ENCODE measurements at places on chromosomes 3 and 15.
A peak's percentile ranks its signal among the peaks of the same experiment; 100 is the strongest.

DNA sequence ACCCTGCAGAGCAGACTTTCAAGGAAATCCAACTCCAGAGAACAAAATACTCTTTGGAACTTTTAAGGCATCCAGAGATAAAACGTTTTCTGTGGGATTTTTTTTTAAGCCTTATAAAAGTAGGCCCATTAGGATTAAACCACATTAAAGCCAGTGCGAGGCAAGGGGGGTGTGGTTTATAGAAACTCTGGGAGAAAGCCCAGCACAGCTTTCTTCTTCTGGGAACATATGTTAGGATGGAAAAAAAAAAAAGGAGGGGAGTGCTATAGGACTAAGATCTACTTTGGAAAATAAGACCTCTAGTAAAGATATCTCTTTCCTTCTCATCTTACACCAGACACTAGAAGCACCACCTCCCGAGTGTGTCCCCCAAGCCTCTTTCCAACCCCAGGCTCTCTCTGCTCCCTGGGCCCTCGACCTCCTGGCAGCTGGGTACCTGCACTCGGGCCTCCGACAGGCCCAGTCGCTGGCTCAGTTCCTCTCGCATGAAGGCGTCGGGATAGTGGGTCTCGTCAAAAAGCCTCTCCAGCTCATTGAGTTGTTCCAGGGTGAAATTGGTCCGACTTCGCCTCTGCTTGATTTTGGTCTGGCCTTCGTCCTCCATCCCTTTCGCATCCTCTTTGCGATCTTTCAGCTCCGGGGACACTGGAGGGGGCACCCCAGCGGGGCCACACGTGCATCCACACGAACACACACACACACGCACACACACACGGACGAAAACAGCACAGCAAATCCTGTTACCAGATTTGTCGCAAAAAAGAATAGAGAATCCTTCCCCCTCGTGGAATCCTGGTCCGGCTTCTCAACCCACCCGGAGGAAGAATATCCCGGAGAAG lies 3.8 kb downstream of the SHOX2 start:
- no peak for ATAC-seq

- ATAC-seq, result no peak
These were observed 37.0 kb downstream of the GOLM2 start for GRCh38 chr15:44325568-44325967.

DNA sequence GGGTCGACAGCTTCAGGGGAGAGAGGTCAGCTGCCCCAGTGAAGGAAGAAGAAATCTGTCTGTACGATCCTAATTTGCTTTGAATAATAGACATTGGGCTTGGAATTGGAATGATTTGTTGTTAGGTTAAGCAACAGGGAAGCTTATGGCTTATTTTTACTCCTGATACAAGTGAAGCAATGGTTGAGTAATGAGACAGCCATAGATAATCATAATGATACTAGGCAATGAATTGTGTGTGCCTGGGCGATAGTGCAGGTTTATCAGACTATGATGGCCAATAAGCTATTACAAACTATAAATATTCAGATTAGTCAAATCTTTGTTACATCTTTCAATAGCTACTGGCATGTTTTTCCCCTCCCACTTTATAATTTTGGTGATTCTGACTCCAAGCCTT lies 140.9 kb upstream of the CDIN1 start:
- no peak for ATAC-seq

DNA sequence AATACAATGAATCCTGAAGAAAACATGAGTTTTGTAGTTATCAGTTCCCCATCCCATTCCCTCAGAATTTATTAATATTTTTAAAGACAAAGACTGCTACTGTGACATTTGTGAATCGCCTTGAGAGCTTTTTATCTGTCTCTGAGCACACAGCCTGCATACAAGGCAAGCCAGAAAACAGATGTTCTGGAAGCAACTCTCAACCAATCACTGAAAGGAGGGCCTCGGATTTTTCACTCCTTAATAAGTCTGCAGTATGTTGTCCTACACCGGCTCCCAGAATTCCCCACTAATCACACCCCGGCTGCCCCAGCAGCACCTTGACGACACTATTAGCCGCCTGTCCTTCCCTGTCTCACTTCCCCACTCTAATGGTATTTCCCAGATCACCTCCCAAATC lies 138.5 kb downstream of the ZNF621 start:
- no peak for ATAC-seq

DNA sequence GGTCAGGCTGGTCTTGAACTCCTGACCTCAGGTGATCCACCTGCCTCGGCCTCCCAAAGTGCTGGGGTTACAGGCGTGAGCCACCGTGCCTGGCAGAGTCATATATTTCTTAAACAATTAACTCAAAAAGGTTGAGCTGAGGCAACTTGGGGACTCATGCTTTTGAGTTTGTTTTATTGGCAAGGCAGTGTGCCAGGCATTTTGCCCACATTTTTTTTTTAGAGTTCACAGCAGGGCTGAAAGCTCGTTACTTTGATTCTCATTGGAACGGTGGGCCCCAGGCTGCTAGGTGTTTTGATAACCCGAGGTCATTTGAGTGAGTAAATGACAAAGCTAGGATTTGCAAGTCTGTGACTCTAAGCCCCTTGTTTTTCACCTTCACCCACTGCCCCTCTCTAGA lies 76.2 kb downstream of the CCK start:
- ATAC-seq, result no peak

GRCh38 chr3:72180405-72180804 lies 395.5 kb upstream of the PROK2 start:
- ATAC-seq, result no peak

- no peak for ATAC-seq
These were observed 140.2 kb downstream of the TPRA1 start for GRCh38 chr3:127450331-127450730.

GRCh38 chr3:81080608-81081007 lies 680.8 kb downstream of the GBE1 start:
- ATAC-seq, result no peak

DNA sequence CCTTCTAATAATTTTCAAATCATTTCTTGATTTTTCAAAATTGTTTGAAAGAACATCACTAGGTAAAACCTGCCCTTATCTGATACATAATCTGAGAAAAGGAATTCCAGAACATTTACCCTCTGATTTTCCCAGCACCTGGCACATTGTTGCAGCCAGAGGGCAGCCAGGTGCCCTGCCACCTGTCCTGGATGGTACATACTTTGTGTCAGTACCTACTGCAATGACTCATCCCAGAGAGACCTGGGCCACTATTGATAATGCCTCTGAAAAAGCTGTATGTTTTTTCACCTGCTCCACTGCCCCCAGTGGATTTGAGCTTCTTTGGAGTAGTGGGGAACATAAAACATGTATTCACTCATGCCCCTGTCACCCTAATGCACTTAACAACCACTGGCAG lies 648.9 kb upstream of the GBE1 start:
- ATAC-seq, result no peak

GRCh38 chr15:88022716-88023115 lies 233.8 kb downstream of the NTRK3 start:
- no peak for ATAC-seq

DNA sequence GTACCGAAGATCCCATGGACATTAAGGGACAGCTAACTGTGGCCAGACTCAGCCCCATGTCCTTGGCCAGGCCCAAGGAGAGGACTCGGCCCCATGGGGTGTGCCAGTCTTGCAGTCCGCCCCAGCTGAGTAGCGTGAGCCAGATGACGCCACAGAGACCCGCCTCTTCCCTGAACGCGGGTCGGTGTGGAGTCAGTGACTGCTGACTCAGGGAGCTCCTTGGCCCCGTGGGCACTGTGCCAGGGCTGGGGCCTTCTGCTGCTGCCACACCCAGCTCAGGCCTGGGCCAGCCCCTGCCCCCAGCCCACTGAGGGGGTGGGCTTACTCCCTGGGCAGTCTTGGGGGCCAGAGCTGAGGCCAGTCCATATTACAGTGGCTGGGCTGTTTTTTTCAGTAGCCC lies 52.8 kb downstream of the PLXNA1 start:
- peak; percentile 75 for ATAC-seq

DNA sequence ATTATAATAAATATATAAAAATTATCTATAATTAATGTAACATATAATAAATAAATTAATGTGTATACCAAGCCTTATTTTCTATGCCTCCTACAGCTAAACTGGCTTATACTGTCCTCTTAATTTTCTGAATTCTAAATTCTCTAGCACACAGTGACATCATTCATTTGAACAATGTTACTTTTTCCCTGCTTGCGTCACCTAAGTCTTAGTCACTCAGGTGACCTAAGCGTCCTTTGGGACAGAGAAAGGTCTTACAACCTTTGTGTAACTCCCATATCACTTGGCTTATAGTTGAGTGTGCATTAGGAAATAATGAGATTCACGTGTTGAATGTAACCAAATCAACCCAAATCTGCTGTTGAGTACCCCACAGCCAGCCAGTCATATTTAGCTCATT lies 48.5 kb upstream of the KCNMB2 start:
- ATAC-seq, result no peak

GRCh38 chr3:45790596-45790995 lies 5.7 kb downstream of the SLC6A20 start:
- ATAC-seq, result no peak

DNA sequence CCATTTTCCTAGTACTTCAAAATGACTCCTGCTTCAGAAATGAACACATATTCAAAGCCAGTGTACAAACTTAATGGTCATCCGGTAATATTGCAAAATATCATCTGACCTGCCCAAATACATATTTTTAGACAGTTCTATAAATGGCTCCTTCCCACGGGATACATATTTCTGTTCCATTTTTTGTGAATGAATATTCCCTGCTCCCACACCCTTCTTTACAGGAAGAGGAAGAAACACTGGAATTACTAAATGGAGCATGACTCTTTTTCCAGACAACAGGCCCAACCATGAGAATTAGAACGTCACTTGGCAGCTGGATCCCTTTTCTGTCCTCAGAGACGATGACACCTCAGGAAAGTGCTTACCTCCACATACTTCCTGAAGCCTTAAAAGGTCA lies 38.0 kb upstream of the CBLB start:
- no peak for ATAC-seq

DNA sequence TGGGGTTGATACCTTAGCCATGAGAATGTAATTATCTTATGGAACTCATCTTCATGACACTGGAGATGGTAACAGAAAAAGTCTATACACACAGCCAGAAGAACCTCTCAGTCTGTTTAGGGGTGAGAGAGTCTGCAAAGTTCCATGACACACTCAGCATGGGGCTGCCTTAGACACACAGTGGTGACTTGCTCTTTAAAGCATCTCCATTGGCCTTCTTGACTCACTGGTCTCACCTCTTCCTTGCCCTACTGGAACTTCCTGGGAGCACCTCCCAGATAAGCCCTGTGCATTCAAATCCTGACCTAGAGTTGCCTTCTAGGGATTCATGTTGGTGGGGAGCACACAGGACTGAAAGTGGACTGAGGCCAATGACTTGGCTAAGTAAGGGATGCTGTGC lies 9.3 kb downstream of the MAGI1 start:
- ATAC-seq, result no peak

- no peak for ATAC-seq
These were observed 25.0 kb downstream of the SLC7A14 start for GRCh38 chr3:170560717-170561382.

- ATAC-seq, result no peak
These were observed 74.6 kb upstream of the TSC22D2 start for GRCh38 chr3:150333477-150333876.

DNA sequence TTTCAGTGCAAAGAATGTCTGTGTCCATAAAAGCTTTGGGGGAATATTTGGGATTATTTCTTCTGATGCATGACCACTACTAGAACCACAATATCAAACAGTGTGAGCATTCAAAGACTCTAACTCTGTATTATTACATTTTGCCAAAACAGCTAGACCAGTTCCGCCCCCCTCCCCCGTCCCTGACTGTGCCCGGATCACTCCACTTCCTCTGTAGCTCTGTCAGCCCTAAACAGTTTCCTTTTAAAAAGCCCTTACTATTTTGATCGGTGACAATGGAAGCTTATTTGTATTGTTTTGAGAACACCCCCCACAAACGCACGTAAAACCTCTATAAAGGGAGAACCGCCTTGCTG lies 36.6 kb upstream of the EPHB3 start:
- peak; percentile 51 for ATAC-seq

GRCh38 chr15:90365414-90366055 lies 13.5 kb downstream of the ZNF774 start:
- no peak for ATAC-seq

DNA sequence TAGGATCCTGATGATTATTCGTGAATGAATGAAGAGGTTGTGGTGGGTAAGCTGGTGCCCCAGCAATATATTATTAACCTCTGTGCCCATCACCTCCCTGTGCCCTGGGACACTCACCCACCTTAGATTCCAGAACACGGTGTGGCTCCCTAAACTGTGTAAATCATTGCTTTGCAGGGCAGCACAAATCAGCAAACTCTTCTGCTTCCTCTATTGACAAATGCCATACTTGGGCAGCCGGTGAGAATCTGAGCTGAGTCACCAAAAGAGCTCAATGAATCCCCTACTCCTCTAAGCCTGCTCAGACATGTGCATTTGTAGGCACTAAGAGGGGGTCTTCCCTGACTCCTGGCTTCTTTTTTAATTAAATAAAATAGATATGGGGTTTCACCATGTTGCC lies 15.7 kb downstream of the UQCC5 start:
- no peak for ATAC-seq

DNA sequence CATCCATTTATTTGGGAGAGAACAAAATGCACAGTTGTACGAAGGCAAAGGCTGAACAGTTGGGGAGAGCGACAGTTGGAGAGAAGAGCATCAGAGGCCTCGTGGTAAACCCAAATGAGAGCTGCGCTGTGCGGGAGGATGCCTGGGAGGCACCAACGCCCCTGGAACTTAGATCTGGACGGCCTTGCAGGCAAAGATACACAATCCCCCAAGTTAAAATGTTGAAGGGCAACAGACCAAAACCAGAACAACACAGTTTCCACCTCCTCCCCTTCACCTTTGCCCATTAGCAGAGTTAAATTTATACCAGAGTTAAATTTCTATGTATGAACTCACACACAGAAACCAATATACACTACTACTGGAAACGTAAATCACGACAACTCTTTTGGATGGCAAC lies 339.6 kb downstream of the RORA start:
- no peak for ATAC-seq

DNA sequence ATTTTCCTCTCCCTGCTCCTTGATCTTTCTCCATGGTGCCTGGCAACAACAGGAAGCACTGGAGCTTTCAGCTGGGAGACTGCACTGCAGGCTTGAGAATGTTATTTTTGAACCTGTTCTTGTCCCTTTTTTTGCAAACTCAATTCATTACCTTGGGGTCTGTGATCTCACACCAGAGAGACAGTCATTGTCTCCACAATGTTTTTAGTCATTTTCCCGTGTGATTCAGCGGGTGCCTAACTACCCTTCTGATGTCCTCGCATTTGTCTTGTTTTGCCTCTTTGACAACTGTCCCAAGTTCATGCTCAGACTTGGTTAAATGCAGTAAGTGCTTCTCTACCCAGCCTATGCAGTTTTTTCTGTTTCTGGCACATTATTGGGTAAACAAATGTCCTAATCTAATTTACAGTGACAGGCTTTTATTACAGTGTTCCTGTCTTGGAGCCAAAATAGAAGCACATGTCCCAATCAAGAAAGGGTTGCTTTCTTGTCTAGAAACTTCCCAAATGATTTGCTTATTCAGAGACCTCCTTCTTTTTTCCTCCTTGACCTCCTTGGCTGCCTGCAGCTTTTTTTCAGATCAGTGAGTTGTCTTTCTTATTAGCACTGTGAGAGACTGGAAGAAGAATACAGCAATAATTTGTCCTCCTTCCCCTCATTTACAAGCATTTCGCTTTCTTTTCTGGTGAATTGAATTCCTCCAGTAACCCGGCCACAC lies 162.4 kb downstream of the NSUN3 start:
- peak; percentile 71 for ATAC-seq

- ATAC-seq, result no peak
These were observed 5.1 kb upstream of the KLHL6 start for GRCh38 chr3:183560607-183561006.

Measured in SK-N-SH treated with all-trans-retinoic acid at 6 μM for 48 hours (cell line).